ENCODE measurements at places on chromosomes 7 and 10.

- no peak for DNase-seq
These were observed 45.0 kb upstream of the DIP2C start for GRCh38 chr10:734481-734880.

GRCh38 chr10:49841615-49842332, 79.7 kb upstream of the OGDHL start:
- no peak for DNase-seq

DNA sequence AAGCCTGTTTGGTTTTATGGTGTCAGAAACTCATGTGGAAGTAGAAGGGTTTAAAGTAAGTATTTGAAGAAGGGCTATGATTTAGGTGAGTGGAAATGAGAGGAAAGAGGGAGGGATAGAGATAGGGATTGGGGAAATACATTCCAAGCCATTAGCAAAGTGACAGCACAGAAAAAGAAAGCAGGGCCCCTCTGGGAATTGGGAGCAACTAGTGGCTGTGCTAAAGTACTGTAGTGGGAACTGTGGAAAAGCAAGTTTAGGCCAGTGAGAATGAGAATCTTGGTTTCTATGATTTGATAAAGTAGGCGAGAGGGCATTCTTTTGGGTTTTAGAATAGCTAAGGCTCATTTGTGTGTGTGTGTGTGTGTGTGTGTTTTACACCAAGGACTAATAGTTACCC, 5.0 kb downstream of the PRKG1 start:
- no peak for DNase-seq

- no peak for DNase-seq
These were observed 288.2 kb upstream of the ZMIZ1 start for GRCh38 chr10:78780551-78780961.

GRCh38 chr10:1214882-1215540, 158.8 kb downstream of the WDR37 start:
- no peak for DNase-seq

GRCh38 chr10:11227103-11227502, 209.4 kb downstream of the CELF2 start:
- DNase-seq, result no peak

- DNase-seq, result no peak
These were observed 63.1 kb downstream of the VWA2 start for GRCh38 chr10:114301951-114302710.

- no peak for DNase-seq
These were observed 282.4 kb downstream of the ADARB2 start for GRCh38 chr10:1454951-1455350.

GRCh38 chr10:14378387-14378960, 47.8 kb upstream of the FRMD4A start:
- DNase-seq, result no peak

- DNase-seq, result no peak
These were observed 116.7 kb downstream of the VIPR2 start for GRCh38 chr7:159027789-159028507.

GRCh38 chr7:113550966-113551365, 367.8 kb downstream of the PPP1R3A start:
- DNase-seq, result no peak

DNA sequence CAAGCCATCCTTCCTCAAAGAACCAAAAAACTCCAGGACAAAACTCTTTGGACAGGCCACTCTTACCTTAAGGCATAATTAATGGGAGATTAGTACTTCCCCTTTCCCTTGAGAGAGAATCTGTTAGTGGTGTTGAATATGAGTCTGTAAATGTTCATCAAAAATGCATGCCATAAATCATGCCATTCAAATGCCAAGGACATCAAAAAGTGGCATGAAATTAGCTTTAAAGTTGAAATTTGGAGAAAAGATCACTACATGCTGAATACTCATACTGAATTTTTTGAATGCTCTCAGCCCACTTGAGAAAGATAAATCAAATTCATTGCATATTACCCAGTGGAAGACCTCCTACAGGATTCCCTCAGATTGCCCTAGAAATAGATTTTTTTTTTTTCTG, 6.7 kb downstream of the NRCAM start:
- no peak for DNase-seq

- no peak for DNase-seq
These were observed 5.0 kb upstream of the CELF2 start for GRCh38 chr10:11012421-11013295.

DNA sequence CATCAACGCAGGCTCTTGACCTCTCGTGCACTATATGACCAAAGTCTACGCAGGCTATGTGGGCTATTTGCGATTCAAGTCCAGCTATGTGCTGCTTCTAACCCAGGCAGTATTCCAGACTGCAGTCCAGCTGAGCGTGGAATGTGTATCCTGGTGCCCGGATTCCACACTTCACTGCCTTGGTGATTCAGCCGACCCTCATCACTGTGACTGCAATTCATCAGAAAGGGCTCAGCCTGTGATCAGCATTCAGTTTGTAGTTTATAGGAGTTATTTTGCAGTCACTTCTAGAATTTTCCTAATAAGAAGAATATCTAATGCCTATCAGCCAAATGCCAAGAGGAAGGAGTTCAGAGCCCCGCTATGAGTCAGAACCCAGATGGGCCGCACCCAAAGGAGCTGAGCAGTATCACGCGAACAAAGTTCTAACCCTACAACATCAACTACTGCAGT, 119.8 kb upstream of the LANCL2 start:
- peak; percentile 36 for DNase-seq

- no peak for DNase-seq
These were observed 9.4 kb downstream of the WBP1L start for GRCh38 chr10:102752934-102753664.

GRCh38 chr10:76962851-76963250, 674.8 kb downstream of the KCNMA1 start:
- DNase-seq, result no peak

GRCh38 chr7:124364283-124364682, 331.4 kb upstream of the TMEM229A start:
- DNase-seq, result no peak

DNA sequence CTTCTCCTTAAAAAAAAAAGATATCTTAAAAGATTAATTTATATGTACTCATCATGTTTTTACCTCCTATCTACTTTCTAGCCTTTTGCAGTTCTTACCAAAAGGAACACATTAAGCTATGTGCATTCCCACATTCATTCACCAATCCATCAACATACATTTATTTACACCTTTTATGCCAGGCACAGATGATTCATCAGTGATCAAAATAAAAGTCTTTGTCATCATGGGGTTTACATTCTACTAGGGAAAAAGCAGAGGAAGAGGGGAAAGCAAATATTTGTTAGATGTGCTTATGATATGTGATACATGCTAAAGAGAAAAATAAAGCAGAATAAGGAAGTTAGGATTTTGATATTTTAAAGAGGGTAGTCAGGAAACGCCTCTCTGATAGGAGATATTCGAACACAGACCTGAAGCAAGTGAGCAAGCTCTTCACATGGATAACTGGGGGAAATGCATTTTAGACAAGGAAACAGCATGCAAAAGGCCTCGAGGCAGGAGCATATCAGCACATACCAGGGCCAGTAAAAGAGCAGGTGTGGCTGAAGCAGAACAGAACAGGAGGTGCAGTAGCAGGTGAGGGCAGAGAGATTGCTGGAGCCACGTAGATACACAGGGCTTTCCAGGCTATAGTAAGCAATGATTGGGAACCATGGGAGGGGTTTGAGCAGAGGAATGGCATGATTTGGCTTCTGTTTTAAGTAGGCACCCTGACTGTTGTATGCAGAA, 67.4 kb downstream of the REEP3 start:
- DNase-seq, result no peak

DNA sequence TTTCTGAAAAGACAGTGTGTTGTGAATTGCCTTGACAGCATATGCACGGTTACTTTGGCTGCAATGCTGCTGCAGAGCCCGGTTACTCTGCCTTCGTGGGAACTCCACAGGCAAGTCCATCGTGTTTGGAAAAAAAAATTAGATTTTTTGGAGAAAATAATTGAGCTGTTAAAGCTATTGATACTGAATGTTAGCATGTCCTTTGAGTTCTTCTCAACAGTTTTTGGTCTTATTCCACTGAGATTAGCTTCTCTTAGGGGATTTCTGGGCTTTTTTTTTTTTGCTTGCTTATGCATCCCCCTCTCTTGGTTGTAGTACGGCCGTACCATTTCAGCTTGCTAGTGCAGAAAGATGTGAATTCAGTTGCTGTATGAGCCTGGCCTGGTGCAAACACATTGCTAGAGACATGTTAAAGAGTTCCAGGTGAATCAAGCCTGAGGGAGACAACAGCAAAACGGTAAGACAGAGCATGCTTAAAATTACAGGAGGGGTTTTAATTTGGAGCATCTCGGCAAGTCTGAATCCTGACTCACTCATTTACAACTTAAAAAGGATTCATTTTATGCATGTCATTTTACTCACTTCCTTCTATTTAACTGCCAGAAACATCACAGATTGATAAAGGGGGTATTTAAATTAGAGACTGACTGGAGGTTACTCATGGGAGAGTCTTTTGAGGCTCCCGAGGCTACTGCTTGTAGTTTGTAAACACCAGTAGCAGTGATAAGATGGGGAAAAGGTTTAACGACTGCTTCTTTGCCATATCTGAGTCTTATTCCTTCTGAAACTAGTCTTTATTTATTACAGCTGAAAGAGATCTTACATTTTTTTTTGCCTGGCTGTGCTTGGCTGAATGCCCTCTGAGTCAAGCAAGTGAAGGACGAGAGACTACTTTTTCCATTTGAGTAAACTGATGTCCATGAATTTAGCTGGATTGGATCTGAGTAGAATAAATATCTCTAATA, 113.7 kb downstream of the CDK14 start:
- no peak for DNase-seq

DNA sequence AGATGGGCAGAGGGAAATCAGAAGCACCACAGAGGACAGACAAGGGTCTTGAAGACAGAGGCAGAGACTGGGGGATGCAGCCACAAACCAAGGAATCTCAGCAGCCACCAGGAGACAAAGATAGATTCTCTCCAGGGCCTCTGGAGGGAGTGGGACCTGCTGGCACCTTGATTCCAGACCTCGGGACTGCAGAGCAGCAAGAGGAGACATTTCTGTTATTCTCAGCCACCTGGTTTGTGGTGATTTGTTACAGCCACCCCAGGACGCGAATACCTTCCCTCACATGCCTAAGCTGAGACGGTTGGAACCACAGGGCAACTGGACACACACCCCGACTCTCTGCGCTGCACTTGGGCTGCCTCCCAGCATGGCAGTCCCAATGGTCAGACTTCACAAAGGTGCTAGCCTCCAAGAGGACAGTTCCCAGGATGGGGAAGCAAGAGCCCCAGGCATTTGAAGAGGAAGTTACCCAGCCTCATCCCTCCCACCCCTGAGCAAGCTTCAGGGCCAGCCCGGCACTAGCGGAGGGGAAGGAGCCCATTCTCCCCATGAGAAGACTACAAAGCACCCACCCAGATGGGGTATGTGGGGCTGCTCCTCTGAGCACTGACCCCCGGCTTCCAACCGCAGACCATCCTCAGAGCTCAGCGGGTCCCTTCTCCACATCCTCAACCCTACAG, 104.6 kb upstream of the INSIG1 start:
- DNase-seq, result no peak

GRCh38 chr10:22003177-22003963, at the start of gene DNAJC1:
TSS of gene DNAJC1 (minus strand) at chr10:22003730. CDS start at chr10:22003434, 296 bp downstream.
- DNase-seq, result peak; percentile 40

GRCh38 chr7:157555313-157555712, 218.5 kb downstream of the DNAJB6 start:
- DNase-seq, result no peak

GRCh38 chr7:70432567-70433001, 699.4 kb upstream of the GALNT17 start:
- DNase-seq, result no peak

DNA sequence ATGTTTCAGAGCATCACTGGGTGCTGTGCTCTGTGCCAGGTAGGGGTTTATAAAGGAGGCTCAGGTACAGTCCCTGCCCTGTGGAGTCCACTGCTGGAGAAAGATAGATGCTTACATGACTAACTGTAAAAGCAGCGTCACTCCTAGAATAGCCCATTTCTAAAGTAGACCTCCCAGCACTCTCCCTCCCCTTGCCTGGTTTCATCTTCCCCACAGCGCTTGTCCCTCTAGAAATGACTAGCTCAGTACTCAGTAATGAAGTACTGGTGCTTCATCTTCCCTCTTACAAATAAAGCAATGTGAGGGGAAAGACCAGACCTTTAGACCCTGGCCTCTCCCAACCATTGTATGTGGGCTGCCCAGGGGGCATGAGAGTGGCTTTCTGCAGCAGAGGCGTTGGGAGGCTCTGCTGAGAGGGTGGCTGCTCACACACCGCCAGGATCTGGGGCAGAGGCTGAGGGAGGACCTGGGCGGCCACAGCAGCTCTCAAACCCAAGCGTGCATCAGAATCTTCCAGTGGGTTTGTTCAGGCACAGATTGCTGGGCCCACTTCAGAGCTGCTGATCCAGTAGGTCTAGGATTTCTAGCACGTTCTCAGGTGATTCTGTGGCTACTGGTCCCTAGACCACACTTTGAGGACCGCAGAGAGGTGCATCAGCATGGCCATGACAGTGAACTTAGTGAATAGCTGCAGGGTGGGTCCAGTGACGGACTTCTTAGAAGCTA, 110.3 kb upstream of the ANLN start:
- DNase-seq, result no peak

- no peak for DNase-seq
These were observed 120.6 kb downstream of the SH3PXD2A start for GRCh38 chr10:103734731-103735130.

DNA sequence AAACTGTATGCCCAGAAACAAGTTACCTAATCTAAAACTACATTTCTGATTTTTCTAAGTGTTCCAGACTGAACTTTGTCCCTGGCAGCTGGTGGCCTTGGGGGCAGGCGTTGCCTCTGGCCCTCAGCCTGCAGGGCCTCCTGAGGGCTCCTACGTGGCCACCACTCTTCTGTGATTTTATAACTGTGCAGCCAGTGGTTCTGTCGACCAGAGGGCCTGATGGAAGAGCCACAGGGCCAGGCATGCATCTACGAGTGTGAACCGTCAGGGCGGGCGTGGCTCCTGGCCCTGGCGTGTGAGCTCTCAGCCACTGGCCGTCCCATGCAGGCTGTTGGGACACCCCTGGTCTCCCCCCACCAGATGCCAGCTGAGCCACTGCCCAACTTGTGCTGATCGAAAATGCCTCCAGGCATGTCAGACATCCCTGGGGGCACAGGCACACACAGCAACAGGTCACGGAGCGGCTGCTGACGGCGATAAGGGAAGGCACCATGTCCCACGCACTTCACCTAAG, 173.4 kb downstream of the ZMYND11 start:
- DNase-seq, result no peak

GRCh38 chr10:58512491-58513187, at the start of gene BICC1:
TSS of gene BICC1 (plus strand) at chr10:58512872. CDS start at chr10:58513144, 272 bp downstream.
- no peak for DNase-seq

DNA sequence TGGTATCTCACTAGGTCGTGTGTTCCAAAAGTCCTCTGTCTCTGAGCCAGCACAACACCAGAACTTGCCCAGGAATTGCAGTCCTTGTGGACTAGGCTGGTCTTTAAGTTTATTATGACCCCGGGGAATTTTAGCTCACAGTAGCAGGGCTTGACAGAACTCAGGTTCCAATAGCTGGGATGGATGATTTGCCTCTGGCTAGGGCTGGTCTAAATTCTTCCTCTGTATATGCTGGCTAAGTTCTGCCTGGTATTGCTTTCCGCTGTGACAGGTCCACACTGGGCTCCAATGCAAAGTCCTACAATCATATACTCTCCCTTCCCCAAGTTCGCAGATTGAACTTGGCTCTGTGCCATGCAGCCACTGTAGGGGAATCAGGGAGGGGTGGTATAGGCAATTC, 52.5 kb downstream of the FAS start:
- no peak for DNase-seq

- DNase-seq, result no peak
These were observed 115.5 kb upstream of the CALCR start for GRCh38 chr7:93690021-93690420.

GRCh38 chr10:30662814-30663213, 33.3 kb upstream of the LYZL2 start:
- no peak for DNase-seq
